ENCODE measurements at places on chromosomes 5 and 9.

GRCh38 chr9:89985068-89985467, 380.3 kb downstream of the GADD45G start:
- no peak for DNase-seq

- DNase-seq, result no peak
These were observed 18.3 kb upstream of the IFNK start for GRCh38 chr9:27505744-27506161.

DNA sequence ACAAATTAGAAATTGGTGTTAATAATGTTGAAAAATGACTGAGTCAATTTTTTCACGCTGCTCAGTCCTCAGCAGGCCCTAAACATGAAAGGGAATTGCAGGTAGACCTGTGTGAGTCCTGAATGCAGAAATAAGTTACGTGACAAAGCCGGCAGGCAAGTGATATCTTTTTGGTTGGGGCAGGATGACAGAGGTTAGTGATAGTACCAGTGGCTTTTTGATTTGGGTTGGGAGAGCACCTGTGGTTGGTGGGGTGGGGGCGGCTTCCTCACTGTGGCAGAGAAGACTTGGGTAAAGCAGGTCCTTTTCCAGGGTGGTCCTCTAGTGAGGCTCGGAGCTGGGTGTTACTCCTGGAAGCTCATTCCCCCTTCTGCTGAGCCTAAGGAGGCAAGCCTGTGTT, 164.7 kb downstream of the TMEM167A start:
- no peak for DNase-seq

DNA sequence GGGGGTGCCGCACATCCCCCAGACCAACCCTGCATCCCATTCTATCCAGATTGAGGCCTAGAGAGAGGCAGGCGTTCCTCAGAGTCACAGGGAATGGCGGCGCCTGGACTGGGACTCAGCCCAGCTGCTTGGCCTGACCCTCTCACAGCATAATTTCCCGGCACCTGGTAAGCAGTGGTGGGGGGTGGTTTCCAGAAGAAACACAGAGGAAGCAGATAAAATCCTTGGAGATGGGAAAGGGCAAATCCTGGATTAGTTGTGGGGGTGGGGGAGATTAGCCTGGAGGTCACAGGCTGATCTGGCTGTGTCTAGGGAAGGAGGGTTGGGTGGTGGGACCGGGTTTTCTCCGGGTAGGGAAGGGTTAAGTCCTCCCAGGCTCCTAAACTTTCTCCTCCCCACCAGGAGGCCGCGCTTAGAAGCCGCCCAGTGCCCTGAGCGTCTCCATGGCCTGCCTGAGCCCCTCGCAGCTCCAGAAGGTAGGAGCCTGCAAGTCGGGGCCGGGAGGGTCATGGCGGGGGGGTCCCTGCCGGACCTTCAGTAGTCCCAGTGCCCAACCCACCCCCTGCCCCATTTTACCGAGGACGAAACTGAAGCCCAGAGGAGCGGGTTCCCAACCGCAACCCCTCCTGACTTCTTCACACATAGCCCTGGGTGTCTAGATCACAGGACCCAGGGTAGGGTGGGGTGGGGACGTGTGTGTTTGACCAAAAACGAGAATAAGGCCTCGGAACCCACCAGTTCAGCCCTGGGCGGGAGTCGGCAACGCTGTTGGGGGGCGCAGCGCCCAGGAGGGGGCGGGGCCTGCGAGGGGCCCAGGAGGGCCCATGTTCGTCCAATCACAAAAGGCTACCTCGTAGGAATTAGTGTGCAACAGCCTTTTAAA, 1.3 kb downstream of the PHYHD1 start:
- DNase-seq, result no peak

DNA sequence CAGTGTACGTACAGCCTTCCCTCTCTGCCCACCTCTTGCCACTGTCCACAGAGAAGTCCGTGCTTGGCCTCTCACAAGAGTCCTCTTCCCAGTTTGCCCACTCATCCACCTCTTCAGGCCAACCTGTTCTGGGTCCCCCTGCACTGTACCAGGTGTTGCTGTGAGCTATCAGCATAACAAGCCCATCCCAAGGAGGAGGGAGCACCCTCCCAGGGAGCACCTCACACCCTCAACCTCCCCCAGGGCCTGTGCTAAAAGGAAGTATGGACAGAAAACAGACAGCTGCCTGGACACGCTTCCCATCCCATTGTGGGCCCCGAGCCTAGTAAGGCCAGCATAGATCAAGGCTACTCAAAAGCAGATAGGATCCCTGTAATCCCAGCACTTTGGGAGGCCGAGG, 114.2 kb upstream of the ICE1 start:
- DNase-seq, result no peak

DNA sequence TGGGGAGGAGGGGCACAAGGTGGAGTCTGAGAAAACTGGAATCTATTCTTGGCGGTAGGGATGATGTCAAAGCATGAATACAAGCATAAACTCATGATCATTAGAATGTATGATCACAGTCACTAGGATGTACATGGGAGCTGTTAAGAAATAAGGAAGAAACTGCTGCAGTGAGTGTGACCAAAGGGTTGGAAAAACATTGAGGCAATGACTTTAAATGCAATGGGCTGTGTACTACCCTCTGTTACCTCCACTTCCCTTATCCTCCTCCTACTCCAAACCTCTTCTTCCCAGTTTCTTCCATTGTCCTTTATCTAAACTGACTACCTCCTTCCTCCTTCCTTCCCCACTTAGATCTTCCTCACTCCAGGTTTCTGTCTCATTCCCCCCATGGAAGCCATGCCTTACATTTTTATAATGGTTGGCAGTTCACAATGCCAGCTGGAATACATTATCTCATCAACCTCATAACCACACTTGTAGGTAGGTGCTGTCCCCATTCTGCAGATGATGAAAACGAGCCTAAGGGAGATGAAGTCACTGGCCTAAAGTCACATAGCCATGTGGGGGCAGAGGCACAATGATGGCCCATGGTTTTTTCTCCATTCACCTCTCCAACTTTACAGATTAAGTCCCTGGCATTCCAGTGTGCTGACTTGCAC, 21.9 kb upstream of the TNFSF15 start:
- DNase-seq, result no peak
